ENCODE measurements at places on chromosomes 16 and 17.

- DNase-seq: no peak
These were observed 23.4 kb upstream of the SKAP1 start for GRCh38 chr17:48453447-48453846.

- no peak for DNase-seq
These were observed 17.8 kb upstream of the HNF1B start for GRCh38 chr17:37762666-37763065.

GRCh38 chr16:75271441-75272096, 20.1 kb upstream of the BCAR1 start:
- no peak for DNase-seq

- DNase-seq: no peak
These were observed 107.6 kb upstream of the MED13 start for GRCh38 chr17:62172492-62173291.

- no peak for DNase-seq
These were observed 52.4 kb downstream of the CA10 start for GRCh38 chr17:52106072-52106471.
